ENCODE measurements at places on chromosomes 3 and 15.

- DNase-seq = no peak
Measured at GRCh38 chr3:54342676-54343075, 220.3 kb downstream of the CACNA2D3 start.

GRCh38 chr3:11969986-11970385 is 34.2 kb upstream of the SYN2 start:
- no peak for DNase-seq

DNA sequence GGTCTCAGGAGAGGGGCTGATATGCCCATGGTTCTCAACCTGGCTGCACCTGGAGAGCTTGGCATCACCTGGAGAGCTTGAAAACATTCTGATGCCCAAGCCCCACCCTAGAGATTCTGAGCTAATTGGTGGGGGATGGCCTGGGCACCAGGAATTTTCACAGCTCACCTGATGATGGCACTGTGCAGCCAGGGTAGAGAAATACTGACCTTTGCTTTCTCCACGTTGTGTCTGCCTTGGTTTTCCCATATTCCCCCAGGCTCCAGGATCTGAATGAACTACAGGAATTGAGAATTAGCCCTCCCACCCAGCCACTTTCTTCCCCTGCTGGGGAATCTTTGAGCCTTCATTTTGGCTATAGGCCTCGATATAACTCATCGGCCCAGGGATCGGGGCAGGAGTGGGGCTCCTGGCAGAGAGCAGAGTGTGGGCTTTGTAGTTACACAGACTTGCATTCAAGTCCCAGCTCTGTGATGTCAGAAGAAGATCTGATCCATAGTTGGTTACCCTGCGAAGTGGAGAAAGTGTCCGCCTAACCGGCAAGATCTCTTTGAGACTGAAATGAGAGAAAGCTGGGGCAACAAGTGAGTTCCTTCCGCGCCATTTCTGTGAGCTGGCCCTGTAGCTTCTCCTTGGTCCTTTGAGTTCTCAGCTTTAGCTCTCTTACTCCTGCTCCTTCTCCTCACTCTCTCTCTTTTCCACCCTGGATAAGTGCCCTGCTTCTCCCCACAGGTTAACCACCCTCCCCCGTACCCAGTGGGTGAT is 33.1 kb upstream of the UBE2Q2 start:
- no peak for DNase-seq

DNA sequence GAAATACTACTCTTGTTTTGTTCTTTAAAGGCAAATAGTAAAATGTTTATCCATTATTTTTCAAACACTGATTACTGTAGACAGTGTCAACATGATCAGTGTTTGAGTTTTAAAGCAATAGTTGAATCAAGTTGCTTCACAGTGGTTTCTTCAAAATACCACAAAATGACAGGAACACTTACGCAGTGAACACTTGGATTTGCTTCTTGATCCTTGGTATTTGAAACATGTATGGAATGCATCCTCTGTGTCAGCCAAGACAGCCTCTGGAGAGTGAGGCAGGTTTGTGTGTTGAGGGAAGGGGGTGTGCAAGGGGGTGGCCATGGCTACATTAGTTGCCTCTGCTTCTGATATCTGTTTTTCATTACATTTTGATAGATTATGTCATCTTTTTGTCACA is 413.0 kb downstream of the RBMS3 start:
- DNase-seq = no peak

- no peak for DNase-seq
Measured at GRCh38 chr3:9795207-9795606, 2.3 kb downstream of the ARPC4 start.

DNA sequence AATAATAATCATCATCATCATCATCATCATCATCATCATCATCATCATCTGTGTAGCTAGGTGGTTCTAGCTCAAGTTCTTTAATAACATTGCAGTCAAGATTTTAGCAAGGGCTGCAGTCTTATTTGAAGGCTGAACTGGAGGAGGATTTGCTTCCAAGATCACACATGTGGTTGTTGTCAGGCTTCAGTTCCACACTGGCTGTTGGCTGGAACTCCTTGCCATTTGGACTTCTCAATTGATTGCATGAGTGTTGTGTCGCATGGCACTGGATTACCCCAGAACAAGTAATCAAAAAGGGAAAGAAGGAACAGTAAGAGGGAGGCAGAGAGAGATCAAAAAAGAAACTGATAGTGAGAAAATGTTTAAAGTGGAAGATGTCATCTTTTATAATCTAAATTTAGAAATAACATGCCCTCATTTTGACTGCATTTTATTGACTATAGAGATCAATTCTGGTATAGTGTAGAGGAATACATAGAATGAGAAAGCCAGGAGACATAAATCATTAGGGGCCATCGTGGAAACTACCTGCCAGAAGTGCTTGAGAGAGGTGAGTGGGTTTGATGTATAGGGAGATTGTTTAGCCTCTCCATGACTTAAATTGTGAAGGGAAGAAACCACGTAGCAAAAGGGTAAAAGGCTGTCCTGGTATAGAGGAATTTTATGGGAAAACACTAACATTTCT is 346.6 kb upstream of the RBMS3 start:
- DNase-seq = no peak

DNA sequence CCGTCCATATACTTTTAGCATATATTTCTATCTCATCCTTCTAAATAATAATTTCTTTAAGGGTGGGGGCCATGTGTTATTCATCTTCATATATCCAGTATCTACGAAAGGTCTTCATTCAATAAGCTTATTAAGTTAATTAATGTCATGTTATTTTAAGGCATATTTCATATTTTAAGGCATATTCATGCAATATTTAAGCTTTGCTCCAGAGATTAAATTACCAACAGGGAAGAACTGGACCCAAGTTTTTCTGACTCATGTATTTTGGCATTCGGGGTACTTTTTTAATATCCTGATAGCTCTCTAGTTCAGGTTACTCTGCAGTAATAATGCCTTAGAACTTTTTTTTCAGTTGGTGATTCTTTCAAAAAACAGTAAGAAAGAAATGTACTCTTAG is 27.4 kb downstream of the PHC3 start:
- no peak for DNase-seq

- no peak for DNase-seq
Measured at GRCh38 chr3:55631766-55632331, 144.7 kb upstream of the WNT5A start.

DNA sequence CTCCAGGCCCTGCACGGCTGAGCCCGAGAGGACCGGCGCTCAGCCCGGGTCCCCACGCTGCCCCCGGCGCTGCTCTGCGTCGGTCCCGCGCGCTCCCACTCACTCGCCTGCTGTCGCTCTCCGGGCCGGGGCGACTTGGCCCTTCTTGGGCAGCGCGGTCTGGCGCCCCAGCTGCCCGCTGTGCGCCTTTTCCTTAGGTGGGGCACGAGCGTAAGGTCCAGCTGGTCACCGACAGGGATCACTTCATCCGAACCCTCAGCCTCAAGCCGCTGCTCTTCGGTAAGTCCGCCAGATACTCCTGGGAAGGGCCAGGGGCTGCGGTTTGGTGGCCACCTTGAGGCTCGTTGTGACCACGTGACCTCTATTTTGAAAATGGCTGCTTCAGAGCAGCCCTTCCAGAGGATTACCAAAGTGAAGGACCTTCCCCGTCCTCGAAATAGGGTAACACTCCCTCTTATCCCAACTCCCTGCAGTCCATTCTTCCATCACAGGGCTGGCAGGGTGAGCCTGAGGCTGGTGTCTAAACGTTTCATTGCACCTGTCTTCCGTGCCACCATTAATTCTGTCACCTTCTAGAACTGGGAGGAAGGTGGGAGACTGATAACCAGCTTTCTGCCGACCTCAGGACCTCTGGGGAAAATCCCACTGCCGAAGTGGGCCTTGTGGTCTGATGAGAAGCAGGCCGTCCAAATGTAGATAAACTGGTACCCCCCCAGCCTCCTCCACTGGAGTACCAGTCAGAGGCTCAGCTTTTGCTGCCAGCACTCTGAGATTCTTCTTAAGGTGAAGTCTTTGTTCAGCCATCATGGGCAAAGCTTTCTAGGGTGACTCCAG is 812 bp downstream of the P4HTM start:
- peak; percentile 18 for DNase-seq

DNA sequence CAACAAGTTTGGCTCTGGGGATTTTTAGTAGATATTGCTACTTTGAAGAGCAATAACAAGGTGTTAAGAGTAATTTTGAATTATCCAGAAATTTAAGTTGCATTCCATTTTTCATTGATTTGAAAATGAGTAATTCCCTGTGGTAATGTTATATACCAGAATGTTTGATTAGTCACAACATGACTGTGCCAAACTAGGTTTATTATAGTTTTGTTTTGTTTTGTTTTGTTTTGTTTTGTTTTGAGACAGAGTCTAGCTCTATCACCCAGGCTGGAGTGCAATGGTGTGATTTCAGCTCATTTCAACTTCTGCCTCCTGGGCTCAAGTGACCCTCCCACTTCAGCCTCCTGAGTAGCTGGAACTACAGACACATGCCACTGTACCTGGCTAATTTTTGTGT is 40.7 kb downstream of the CNOT10 start:
- DNase-seq = no peak

DNA sequence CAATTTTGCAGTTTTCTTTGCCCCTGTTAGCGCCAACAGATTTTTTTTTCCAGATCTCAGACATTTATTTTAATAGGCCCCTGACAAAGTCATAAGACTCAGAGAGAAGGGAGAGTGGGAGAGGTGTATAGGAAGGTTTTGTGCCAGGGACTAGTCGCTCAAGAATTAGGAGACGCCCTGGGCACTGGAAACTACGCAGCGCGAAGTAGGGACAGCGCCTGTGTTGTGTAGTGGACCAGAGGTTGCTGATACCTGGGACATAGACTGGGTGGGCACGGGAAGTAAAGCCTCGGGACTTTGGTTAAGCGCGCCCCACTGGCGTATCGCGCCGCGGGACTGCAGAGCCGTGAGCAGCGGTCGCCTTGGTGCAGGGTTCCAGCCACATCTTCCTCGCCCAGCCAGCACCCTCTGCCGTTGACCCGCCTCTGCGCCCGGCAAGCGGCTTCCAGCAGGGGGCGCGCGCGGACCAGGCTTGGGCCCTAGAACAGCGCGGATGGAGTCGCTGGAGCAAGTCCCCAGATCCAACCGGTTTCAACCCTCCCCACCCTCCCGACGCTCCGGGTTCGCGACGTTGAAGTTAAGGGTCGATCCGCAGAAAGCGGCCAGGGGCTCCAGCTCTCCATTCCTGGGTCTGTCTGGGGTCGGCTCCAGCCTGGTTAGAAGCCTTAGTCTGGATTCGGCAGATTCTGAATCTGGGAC is 3.0 kb upstream of the ISLR2 start:
- peak; percentile 88 for DNase-seq
